Femur (tissue), 1 donor: ENCODE measurements at places on chromosomes 11 and 22.

GRCh38 chr11:44028816-44029506, 18.8 kb upstream of the ACCSL start:
- DNase-seq = no peak

DNA sequence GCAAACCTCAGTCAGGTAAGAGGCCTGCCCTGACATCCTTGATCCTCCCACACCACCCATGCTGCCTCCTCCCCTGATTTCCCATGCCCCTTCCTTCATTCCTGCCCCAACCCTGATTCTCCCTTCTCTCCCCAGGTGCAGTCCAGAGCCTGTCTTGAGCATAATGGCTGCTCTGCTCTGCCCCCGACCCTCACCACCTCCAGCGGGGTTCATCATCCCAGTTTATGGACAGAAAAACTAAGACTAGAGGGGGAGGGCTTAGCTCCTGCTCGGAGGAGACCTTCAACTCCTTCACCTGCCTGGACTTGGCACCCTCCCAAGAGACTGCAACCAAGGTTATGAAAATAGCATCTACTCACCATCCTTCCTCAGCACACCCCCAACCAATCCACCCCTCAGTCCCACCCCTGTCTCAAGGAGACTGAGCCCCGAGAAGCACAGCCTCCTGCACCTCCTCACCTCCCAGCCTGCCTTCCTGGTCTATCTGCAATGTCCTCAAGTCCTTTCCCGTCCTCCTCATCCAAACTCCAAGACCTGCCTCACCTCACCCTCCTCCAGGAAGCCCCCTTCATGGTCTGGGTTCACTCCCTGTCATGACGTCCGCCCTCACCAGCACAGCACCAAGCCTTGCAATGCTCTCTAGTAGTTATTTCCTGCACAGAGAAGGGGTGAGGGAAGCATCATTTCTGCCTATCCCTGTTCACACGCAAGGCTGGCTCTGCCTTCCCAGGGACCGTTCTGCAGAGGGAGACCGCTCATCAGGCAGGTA, 103.1 kb downstream of the PDE2A start:
- peak; percentile 13 for DNase-seq

GRCh38 chr22:44312766-44313165, at the start of gene SHISAL1:
SHISAL1 (minus strand) TSS chr22:44312951; CDS start chr22:44300945, 12,006 bp downstream.
- no peak for DNase-seq

- no peak for DNase-seq
Observed at GRCh38 chr11:69569306-69570200, 71.4 kb upstream of the CCND1 start.

- no peak for DNase-seq
Observed at GRCh38 chr11:65719871-65720210, 757 bp downstream of the RNASEH2C start.

GRCh38 chr11:59660621-59661020, 8.2 kb downstream of the PATL1 start:
- DNase-seq = no peak
